Endothelial cell of umbilical vein (primary cell): ENCODE measurements at places on chromosomes 3 and 15.
A peak's percentile ranks its signal among the peaks of the same experiment; 100 is the strongest.

DNA sequence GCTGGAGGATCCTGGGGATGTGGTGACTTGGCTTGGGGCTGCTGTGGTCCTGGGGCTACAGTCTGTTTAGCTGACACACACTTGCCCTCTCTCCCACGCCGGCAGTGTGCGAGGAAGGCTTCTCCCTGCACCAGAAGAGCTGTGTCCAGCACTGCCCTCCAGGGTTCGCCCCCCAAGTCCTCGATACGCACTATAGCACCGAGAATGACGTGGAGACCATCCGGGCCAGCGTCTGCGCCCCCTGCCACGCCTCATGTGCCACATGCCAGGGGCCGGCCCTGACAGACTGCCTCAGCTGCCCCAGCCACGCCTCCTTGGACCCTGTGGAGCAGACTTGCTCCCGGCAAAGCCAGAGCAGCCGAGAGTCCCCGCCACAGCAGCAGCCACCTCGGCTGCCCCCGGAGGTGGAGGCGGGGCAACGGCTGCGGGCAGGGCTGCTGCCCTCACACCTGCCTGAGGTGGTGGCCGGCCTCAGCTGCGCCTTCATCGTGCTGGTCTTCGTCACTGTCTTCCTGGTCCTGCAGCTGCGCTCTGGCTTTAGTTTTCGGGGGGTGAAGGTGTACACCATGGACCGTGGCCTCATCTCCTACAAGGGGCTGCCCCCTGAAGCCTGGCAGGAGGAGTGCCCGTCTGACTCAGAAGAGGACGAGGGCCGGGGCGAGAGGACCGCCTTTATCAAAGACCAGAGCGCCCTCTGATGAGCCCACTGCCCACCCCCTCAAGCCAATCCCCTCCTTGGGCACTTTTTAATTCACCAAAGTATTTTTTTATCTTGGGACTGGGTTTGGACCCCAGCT lies 2.9 kb upstream of the FES start:
- peaks cover 48% of the 10 kb centered on the region for H3K36me3 ChIP-seq
- H3K27me3 ChIP-seq = no peaks in the 10 kb centered on the region
- DNase-seq = no peak
- no peak overlapping the region for H3K27ac ChIP-seq
- no peak overlapping the region for H3K4me3 ChIP-seq
- H3K4me1 ChIP-seq = peaks cover 24% of the 10 kb centered on the region

DNA sequence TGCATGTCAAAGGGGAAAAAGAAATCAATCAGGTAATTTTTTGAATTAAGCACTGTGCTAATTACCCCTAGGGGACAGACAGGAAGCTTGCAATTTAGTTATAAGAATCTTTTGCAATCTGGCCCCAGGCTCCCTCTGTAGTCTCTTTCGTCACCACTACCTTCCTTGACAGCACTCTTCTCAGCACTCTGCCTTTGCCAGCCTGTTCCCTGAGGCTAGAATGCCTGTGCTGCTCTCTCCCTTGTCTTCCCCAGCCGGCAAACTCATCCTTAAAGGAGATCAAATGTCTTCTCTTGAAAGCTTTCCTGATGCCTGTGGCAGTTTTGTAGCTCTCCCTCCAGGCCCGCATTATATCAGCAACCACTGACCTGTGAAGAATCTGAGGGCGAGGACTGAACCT lies 32.4 kb upstream of the PRTG start:
- no peak for DNase-seq
- no peak overlapping the region for H3K27ac ChIP-seq
- no peaks in the 10 kb centered on the region for H3K4me1 ChIP-seq
- no peaks in the 10 kb centered on the region for H3K36me3 ChIP-seq
- H3K27me3 ChIP-seq = peaks cover 5% of the 10 kb centered on the region
- no peak overlapping the region for H3K4me3 ChIP-seq

DNA sequence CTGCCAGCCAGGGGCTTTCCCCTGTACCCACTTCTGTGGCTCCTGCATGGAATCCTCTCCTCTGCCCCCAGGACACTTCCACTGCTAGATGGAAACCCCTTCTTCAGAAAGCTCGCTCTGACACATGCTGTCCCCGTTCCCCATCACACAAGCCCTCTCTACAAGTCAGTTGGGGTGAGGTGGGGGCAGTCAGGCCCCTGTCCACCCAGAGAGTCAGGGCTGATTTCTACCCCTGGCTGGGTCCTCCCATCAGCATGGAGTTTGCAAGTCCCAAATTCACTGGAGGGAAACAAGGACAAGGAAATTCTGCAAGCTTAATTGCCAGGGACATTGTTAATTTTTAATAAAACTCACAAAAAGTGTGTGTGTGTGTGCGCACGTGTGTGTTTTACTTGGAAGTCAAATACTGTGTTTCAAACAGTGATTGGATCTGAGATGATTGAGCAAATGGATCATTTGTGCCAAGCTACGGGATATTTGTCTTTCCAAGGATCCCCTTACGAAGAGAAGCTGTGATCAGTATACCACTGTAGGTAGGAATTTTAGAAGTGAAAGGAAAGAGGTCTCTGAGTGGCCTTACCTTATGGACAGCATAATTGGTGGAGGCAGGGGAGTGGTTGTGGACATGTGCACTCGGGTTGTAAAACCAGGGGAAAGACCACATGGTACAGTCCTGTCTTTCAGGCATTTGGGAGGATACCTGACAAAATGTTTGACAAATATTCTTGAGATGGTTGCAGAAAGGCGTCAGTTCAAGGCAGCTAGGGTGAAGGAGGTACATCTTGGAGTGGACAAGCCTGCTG lies 1.5 kb upstream of the AMOTL2 start:
- no peak for DNase-seq
- H3K4me3 ChIP-seq = no peak overlapping the region
- peaks cover 33% of the 10 kb centered on the region for H3K4me1 ChIP-seq
- H3K27ac ChIP-seq = no peak overlapping the region
- H3K36me3 ChIP-seq = peaks cover 4% of the 10 kb centered on the region
- peaks cover 2% of the 10 kb centered on the region for H3K27me3 ChIP-seq

DNA sequence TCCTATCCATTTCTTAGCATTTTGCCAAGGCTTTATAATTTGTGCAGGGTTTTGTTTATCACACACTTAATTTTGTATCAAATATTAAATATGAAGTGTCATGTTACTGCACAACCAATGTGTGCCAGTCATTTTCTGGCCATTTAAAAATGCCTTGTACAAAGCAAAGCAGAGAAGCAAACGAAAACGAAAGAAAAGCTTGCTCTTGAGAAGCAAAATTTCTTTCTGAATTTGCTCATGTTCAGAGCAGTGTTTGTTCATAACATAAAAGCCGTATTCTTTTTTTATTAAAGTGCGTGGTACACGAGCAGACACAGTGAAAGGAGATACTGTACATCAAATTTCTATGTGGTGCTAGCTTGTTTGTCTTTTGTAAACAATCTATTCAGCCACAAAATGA lies 792.6 kb downstream of the NAALADL2 start:
- H3K27ac ChIP-seq = no peak overlapping the region
- DNase-seq = no peak
- no peaks in the 10 kb centered on the region for H3K36me3 ChIP-seq
- H3K4me1 ChIP-seq = no peaks in the 10 kb centered on the region

- H3K27ac ChIP-seq = no peak overlapping the region
- H3K4me3 ChIP-seq = no peak overlapping the region
- no peak for DNase-seq
Measured at GRCh38 chr15:86055688-86056087, 24.0 kb upstream of the AGBL1 start.

GRCh38 chr3:113339616-113340244 lies 101.6 kb downstream of the CFAP44 start:
- H3K27me3 ChIP-seq = no peaks in the 10 kb centered on the region
- no peak overlapping the region for H3K4me3 ChIP-seq
- no peaks in the 10 kb centered on the region for H3K36me3 ChIP-seq
- no peak for DNase-seq

GRCh38 chr3:44950275-44950734 lies 25.7 kb downstream of the ZDHHC3 start:
- peaks cover 6% of the 10 kb centered on the region for H3K4me1 ChIP-seq
- H3K27ac ChIP-seq = no peak overlapping the region
- no peak for DNase-seq
- H3K4me3 ChIP-seq = no peak overlapping the region
- H3K36me3 ChIP-seq = no peaks in the 10 kb centered on the region

- no peak for DNase-seq
- H3K4me3 ChIP-seq = no peak overlapping the region
- H3K27me3 ChIP-seq = no peaks in the 10 kb centered on the region
- H3K4me1 ChIP-seq = no peaks in the 10 kb centered on the region
- H3K27ac ChIP-seq = no peak overlapping the region
- peaks cover 19% of the 10 kb centered on the region for H3K36me3 ChIP-seq
Measured at GRCh38 chr3:124972457-124972856, 37.9 kb upstream of the MUC13 start.

GRCh38 chr3:178044320-178044719 lies 491.9 kb upstream of the KCNMB2 start:
- no peak overlapping the region for H3K27ac ChIP-seq
- no peaks in the 10 kb centered on the region for H3K27me3 ChIP-seq
- no peak for DNase-seq
- no peak overlapping the region for H3K4me3 ChIP-seq

DNA sequence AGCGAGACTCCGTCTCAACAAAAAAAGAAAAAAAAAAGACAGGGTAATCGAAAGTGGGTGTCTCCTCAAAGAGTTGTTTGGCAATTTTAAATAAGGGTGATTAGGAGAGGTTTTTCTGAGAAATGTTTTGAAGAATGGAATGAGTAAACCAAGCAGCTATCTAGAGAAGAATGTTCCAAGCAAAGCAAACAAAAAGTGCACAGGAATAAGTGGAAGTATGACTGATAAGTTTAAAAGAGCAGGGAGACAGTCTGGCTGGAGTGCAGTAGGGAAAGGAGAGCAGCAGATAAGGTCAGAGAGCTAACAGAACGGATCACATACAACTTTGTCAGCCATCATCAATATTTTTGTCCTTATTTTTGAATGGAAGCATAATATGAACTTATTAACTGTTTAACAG lies 853.5 kb downstream of the TUSC7 start:
- H3K27me3 ChIP-seq = no peaks in the 10 kb centered on the region
- no peak overlapping the region for H3K4me3 ChIP-seq

DNA sequence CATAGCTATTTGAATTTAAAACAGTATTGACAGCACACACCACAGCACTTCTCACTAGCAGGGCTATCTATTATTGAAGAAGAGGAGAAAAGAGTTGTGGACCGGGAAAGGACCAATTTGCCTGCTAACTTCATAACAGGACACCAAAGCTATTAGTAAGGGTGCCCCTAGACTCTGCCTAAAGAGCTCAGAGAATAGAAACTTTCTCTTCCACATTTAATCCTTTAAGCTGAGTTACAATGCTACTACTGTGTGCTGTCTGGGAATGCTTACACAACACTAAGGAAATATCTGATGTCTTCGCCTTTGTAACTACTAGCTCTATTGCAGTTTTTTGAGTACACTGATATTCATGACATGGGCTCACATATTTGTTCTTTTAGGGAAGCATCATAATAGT lies 13.5 kb upstream of the AADAC start:
- no peaks in the 10 kb centered on the region for H3K27me3 ChIP-seq
- DNase-seq = no peak
- no peaks in the 10 kb centered on the region for H3K36me3 ChIP-seq
- no peaks in the 10 kb centered on the region for H3K4me1 ChIP-seq
- no peak overlapping the region for H3K4me3 ChIP-seq
- no peak overlapping the region for H3K27ac ChIP-seq

DNA sequence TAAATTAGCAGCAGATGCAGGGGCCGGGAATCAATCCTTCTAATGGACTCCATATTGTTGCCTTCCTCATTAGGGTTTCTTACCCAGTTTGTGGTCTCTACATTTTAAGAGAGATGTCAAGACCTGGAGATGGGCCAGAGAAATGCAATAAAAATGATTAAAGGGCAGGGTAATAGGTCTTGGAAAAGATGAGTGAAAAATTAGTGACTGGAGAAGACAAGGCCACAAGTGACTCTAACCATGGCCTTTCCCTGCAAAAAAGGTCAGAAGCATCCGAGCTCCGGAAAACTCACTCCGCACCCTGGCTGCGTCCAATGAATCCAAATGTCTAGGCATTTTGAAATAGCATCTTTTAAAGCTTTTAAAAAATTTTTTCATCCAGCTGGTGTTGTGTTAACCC lies 152.8 kb downstream of the ARRDC4 start:
- DNase-seq = no peak
- no peaks in the 10 kb centered on the region for H3K27me3 ChIP-seq
- no peak overlapping the region for H3K27ac ChIP-seq

- no peaks in the 10 kb centered on the region for H3K27me3 ChIP-seq
- no peaks in the 10 kb centered on the region for H3K36me3 ChIP-seq
- no peak overlapping the region for H3K4me3 ChIP-seq
- peak; percentile 82 for DNase-seq
Measured at GRCh38 chr3:30704931-30705890, 98.8 kb downstream of the TGFBR2 start.

DNA sequence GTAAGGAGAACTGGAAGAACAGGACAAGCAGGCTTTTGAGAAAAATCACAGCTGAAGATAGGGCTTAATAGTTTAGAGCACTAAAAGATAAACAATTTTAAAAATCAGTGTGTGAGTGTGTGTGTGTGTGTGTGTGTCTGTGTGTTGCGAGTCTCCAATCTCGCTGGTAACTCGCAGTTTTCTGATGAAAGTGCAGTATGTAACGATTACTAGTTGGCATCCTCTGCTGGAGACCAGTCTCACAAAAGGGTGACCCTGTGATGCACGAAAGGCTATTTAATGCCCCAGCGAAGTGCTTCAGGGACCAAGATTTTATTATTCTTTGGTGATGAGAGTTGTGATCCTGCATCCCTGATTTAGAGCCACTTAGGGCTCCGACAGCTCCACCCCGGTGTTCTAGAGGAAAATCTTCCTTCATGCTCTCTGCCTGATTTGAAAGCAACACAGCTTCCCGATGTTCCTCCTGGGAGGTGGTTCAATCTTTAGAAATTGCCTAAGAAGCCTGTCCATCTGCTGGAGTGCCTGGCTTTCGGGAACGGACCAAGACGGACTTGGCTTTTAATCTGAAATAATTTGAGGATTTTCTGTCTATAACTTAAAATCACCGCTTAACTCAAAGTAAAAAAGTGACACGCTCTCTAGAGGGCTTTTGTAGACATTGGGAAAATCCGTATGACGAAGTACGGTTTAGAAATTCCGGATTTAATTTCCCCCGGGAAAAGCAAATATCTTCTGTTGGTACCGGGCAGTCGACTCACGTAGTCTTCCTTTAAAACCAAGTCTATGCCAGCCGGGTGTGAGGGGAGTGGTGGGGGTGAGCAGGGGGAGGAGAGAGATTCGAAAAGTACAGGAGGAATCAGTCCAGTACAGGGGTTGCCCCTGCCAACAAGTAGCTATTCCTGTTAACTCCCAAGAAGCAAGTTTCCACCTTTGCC lies 1.1 kb upstream of the ALCAM start:
- peak overlapping the region; percentile 96 for H3K27ac ChIP-seq
- H3K36me3 ChIP-seq = no peaks in the 10 kb centered on the region
- H3K4me1 ChIP-seq = peaks cover 54% of the 10 kb centered on the region
- peak overlapping the region; percentile 76 for H3K4me3 ChIP-seq
- no peaks in the 10 kb centered on the region for H3K27me3 ChIP-seq
